ENCODE measurements at places on chromosomes 5 and 9.

- no peak for DNase-seq
Measured at GRCh38 chr9:70080481-70081119, 37.0 kb downstream of the MAMDC2 start.

DNA sequence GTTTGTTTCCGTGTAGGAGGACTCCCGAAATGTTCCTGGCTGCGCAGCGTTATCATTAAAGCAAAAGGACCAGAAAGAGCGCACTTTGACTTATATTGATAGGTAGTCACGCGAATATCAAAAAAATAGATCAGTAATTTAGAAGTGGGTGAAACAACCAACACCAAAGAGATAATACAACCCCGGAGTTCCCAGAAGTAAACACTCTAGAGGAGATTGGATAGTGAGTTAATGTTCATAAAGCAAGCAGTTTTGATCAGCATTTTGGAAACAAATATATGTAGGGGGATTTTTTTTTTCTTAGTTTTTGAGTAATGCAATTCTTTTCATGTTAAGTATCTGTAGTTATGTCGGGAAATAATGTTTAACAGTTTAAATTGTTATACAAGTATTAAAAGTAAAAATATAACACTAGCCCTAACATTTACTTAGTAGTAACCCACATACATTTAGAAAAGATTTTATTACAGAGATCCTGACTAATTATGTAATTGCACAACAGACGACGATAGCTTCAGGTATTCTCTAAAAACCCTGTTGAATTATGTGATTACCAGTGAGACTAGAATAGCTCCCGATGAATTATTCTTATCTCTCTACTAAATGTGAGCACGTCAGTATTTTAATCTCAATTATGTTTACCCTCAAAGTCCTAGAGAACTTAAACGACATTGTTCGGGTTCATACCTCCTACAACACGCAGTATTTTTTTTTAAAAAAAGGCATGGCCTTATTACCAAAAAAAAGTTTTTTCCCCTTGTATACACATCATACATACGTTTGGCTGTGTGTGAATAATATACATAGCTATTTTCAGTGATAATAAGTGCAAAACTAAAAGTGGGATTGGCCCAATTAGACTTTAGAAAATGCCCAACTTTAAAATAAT is 9.4 kb upstream of the NFIB start:
- no peak for DNase-seq

- no peak for DNase-seq
Measured at GRCh38 chr5:60505373-60506171, 194.4 kb downstream of the DEPDC1B start.

DNA sequence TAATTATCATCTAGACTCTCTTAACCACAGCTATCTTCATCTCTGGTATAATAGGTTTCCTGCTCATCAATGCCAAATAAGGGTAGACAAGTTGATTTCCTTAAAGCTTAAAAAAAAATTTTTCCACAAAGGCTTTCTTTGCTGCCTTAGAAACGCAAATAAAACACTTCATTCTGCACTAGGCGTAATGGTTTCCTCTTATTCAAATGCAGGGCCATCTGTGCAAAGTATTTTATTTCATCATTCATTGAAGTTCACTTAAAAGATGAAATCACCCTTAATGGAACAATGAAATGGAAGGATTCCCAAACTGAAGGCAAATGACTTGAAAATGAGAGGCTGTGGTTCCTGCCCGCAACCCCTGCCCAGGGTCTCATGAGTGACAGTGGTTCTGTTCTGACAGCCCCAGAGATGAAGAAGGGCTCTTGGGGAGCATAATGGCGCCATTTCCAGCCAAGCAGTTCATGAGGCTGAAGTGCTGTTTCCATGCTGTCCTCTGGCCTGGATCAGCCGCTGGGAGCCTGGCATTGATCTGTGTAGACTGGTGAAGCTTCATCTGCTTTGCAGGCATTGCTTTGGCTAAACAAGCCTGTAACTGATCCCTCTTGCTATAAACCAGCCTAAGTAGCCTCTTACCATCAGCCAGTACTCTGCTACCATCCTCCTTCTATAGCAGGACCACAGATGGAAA is 276.9 kb upstream of the WWC1 start:
- no peak for DNase-seq

DNA sequence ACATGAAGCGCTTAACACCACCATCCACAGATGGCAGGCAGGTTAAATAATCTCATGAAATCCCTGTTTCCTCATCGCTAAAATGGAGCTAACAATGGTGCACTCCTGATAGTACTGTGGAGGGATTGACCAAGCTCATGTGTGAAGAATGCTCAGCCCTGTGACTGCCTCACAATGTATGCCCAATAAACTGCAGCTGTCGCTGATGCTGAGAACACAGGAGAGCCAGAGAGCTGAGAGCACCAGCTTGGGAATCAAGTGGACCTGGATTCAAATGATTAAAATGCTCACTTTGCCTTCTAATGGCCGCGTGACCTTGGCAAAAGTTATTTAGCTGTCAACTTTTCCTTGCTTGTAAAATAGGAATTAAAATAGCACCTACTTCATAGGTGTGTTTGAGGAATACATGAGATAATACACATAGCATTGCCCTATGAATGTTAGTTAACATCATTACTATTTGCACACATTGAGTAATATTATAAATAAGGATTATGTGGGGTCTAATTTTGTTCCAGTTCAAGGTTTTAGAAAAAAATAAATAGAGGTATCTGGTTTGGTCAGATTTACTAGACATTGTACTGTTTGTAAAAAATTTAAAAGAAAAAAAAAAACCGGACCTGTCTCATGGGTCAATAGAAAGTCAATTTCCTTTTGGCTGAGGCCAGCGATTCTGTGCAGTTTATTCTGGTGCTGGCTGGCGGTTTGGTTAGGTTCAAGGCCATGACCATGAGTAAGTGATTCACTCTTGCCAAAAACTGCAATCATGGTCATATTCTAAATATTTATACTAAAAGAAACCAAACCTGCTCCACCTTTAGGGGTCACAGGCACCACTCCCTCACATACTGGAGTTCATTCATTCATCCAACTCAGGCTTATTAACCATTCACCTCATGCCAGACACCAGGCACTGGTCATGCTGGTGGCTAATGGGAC is 101.3 kb downstream of the SH3TC2 start:
- DNase-seq = no peak

GRCh38 chr5:51908215-51908614 is 525.0 kb downstream of the ISL1 start:
- no peak for DNase-seq

DNA sequence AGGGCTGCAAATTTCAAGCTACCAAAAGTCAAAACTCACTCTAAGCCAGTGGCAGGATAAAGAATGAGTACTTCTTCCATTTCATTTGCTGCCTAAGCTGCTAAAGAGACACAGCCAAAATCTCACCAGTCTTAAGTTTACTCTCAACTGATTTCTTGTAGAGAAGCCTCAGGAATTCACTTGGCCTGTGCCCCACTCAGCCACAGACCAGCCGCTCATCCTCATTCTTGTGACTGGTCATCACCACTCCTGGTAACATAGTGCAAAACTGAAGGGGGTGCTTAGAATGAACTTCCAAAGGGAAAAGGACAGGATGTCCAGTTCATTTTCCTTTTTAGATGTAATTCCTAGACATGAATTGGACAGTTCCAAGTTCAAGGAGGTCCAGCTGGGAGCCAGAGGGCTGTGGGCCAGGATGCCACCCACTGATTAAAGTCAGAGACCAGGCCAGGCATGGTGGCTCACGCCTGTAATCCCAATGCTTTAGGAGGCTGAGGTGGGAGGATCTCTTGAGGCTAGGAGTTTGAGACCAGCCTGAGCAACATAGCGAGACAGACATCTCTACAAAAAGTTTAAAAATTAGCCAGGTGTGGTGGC is 72.7 kb upstream of the RANBP3L start:
- no peak for DNase-seq

GRCh38 chr5:147927901-147928300 is 21.6 kb upstream of the C5orf46 start:
- DNase-seq = no peak

DNA sequence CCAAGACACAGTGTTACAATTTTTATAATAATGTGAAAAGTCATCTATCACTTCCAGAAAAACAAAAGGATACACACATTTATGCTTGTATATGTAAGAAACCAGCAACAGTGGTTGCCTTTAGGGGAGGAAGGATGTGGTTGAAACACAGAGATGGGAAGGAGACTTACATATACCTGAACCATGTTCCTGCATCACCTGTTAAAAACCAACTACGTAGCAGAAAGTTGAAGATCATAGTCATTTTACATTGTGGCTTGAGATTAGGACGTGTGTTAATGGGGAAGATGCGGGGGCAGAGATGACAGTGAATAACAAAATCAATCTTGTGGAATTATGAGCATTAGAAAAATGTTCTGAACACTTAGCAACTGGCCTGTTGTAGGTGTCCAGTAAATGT is 307.3 kb downstream of the MLLT3 start:
- no peak for DNase-seq

GRCh38 chr9:5357431-5358105 is 17.9 kb upstream of the RLN1 start:
- DNase-seq = no peak

DNA sequence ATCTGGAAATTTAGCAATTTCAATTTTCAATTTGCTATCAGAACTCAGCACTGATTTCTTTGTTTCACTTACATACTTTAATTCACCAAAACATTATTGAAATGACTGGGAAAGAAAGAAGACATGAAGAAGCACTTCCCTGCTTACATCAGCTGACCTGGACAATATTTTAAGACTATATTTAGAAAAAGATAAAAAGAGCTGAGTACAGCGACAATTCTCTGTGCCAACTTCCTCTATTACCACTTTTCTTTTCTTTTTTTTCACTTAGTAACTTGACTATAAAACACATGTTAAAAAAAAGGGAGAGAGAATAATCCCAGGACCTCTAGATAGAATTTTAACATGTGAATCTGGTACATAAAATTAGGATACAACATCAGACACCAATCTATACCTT is 35.6 kb downstream of the MEF2C start:
- no peak for DNase-seq
